ENCODE measurements at places on chromosomes 1 and 21.

GRCh38 chr1:82778612-82779011, 977.9 kb downstream of the ADGRL2 start:
- no peak for DNase-seq

DNA sequence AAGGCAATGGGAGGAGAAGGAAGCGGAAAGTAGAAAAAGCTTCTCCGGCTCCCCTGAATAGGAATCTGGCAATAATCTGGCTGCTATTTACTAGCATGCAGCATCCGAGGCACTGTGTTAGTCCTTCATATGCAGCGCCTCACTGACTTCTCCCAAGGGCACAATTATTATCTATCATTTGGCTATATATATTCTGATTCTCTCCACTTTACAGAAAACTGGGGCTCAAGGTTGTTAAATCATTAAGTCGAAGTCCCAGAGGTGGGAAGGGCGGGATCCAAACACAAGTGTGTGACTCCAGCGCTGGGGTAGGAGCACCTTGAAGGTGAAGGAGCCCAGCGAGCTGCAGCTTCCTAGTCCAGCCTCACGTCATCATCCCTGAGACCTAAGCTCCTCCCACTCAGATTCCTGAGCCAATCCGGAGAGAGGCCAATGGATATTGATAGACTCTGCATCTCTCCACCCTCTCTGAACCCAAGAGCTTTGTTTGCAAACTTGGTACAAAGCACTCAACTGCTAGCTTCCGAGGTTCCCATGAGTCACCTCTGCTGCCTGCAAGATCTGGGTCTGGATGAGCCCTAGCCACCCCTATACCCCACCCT, 16.6 kb upstream of the EYA3 start:
- DNase-seq, result no peak

- no peak for DNase-seq
These were observed 24.4 kb upstream of the CEP350 start for GRCh38 chr1:179929955-179930798.

GRCh38 chr1:37452416-37452815, 22.0 kb upstream of the ZC3H12A start:
- no peak for DNase-seq

- no peak for DNase-seq
These were observed 26.8 kb downstream of the TMEM201 start for GRCh38 chr1:9615316-9616063.

DNA sequence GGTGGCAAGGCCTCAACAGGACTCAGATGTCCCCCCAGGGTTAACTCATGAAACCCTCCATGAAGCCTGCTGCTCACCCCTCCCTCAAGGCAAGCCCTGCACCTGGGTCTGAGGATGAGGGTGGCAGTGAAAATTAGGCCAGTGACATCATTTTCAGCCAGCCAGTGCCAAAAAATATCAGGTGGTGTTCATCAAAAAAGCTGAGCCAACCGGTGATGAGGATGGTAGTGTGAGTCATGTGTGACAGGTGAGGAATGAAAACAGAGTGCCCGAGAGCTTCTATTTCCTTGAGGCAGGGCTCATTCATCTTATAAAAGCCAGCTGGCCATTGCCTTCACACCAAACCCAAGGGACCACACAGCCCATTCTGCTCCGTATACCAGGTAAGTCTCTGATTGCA, at the start of gene SPRR1A:
Gene SPRR1A, plus strand, starts transcription at position 339 of the 400 bp plus-strand sequence. CDS start 1,150 bp downstream, outside the sequence.
- DNase-seq, result no peak

GRCh38 chr1:61776091-61776490, 33.8 kb downstream of the PATJ start:
- no peak for DNase-seq

DNA sequence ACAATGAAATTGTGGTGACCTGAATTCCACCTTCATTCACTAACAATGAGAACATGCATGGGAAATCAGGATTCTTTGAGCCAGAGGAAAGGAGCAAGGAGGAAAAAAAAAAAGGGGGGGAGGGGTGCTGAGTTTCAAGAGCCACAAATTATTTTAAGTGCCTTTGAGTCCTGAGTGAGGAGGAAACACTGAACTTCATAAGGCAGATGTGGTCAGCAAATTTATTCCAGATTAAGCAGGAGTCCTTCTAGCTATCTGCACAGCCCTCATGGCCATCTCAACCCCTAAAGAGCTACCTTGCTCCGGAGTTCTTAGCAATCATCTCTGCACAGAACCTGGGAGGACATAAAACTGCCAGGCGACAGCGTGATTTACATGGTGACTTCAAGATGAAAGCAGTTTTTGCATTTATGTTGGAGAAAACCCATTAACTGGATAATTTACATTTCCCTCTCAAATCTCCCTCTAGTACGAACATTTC, 21.7 kb downstream of the ASTN1 start:
- no peak for DNase-seq

- peak; percentile 58 for DNase-seq
These were observed 8.7 kb upstream of the PIK3C2B start for GRCh38 chr1:204503122-204503912.

DNA sequence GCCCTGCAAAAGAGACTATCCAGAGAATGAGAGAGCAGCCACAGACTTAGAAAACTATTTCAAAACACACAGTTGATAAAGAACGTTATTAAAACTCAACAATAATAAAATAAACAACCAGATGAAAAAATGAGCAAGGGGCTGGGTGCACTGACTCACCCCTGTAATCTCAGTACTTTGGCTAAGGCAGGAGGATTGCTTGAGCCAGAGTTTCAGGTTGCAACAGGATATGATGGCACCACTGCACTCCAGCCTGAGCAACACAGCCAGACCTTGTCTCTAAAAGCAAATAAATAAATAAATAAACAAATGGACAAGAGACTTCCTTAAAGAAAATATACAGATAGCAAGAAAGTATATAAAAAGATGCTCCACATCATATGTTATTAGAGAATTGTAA, 144.6 kb downstream of the LRRIQ3 start:
- DNase-seq, result no peak

DNA sequence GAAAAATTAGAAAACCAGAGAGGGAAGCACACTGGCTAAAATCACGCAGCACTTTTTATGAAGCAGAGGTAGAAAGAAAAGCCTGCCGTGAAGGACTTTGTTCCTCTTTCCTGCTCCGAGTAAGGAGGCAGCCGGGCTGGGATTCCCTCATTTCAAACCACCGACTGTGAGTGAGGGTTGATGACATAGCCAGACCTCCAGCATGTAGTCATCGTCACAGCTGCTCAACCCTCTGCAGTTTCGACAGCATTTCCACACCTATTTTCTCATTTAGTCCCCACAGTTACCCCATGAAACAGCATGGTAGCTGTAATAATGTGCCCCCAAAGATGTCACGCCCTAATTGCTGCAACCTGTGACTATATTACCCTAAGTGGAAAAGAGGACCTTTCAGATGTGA, 35.3 kb downstream of the FCRL5 start:
- no peak for DNase-seq

DNA sequence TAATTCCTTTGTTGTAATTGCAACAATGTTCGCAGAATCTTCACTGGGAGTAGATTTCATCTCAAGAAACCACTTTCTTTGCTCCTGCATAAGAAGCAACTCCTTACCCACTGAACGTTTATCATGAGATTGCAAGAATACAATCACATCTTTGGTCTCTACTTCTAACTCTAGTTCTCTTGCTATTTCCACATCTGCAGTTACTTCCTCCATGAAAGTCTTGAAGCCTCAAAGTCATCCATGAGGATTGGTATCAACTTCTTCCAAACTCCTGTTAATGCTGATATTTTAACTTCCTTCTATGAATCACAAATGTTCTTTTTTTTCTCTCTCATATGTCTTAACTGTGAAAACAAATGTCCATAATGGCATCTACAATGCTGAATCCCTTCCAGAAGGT, 118.6 kb upstream of the RAB4A start:
- no peak for DNase-seq

All from NCI-H2081 treated with DMSO at 0.1 percent for 48 hours (cell line).